H7 (cell line): ENCODE measurements at places on chromosomes 13 and 19. TPM values are rescaled to one million over a fixed set of nuclear protein-coding genes. Genes with fewer than 3 reads are reported as not detected.
A peak's percentile ranks its signal among the peaks of the same experiment; 100 is the strongest.

- no peak for DNase-seq
Measured at GRCh38 chr13:93982179-93982918, 497.1 kb downstream of the DCT start.

CGB1 gene
- total RNA-seq = not detected in 2 replicates

DNA sequence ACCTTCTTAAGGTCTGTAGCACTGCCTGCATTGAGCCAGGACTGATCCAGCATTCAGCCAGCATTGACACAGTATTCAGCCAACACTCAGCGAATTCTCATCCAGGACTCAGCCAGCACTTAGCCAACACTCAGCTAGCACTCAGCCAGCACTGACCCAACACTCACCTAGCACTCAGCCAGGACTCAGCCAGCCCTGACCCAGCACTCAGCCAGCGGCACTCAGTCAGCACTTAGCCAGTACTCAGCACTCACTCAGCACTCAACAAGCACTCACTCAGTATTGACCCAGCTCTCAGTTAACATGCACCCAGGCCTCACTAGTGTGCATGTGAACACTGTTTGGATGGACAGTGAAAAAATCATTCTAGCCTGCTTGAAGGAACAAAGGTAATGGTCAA is 55.0 kb downstream of the TSHZ3 start:
- DNase-seq = no peak

GRCh38 chr13:34620862-34621261 is 321.2 kb upstream of the NBEA start:
- DNase-seq = no peak

FFAR2 gene
- total RNA-seq = not detected in 2 replicates

GRCh38 chr19:15913384-15913783 is 15.5 kb upstream of the CYP4F2 start:
- DNase-seq = no peak

DHDH gene
- not detected in 2 replicates for total RNA-seq

SAMD1 gene
- total RNA-seq = 107 and 128 TPM in 2 replicates

DNA sequence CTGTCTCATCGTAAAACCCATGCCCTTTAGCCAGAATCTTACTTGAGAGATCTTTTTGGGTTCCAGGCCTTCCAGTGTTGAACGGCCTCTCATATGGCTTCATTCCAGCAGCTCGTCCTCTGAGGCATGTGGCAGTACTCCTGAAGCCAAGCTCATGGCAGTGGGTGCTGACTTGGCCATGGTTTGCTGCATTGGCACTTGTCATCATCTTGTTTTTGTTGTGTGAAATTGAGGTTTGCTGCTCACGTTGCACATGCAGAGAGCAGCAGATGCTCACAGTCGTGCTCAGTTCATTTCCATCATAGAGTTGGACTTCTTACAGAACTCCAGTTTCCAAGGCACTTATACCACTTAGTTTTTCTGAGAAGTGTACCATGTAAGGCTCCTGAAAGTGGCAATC is 14.9 kb downstream of the TEX29 start:
- DNase-seq = no peak

- peak; percentile 54 for DNase-seq
Measured at GRCh38 chr19:4690361-4690760, 20.2 kb upstream of the MYDGF start.

- DNase-seq = peak; percentile 85
Measured at GRCh38 chr19:19464339-19465098, 50.8 kb downstream of the TSSK6 start.
